ENCODE measurements at places on chromosomes 16 and 17. TPM values are rescaled to one million over a fixed set of nuclear protein-coding genes. Genes with fewer than 3 reads are reported as not detected.

GRCh38 chr16:12098429-12099310, 122.1 kb downstream of the SNX29 start:
- H3K4me1 ChIP-seq = peaks cover 5% of the 10 kb centered on the region
- peak overlapping the region; percentile 76 for H3K27ac ChIP-seq
- no peaks in the 10 kb centered on the region for H3K27me3 ChIP-seq
- H3K4me3 ChIP-seq = no peak overlapping the region
- no peaks in the 10 kb centered on the region for H3K36me3 ChIP-seq

DNA sequence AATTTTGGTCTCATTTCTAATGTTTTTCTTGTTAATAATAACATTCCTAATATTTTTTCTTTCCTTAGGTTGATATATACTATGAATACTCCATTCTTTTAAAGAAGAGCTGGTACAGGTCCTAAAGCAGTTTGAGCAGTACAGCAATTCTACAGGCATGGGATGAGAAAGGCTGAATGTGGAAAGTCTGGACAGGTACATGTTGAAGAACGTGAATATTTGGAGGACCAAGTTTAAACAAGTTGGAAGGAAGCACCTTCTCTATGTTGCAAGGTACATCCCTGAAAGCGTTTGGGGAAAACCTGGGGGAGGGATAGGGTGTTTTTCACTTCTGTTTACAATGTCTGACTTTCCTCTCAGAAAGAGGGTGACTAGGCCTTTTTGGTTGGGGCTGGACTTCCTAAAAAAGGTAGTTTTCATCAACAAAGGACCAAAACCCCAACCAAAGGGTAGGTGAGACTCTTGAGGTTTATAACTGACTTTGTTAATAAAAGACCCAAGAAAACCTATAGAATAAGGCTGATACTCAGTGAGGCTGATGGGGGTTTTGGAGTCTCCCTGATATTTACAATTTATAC, 95.9 kb upstream of the AXIN2 start:
- peaks cover 39% of the 10 kb centered on the region for H3K4me1 ChIP-seq
- no peak for DNase-seq
- no peaks in the 10 kb centered on the region for H3K27me3 ChIP-seq
- no peak overlapping the region for H3K4me3 ChIP-seq

DNA sequence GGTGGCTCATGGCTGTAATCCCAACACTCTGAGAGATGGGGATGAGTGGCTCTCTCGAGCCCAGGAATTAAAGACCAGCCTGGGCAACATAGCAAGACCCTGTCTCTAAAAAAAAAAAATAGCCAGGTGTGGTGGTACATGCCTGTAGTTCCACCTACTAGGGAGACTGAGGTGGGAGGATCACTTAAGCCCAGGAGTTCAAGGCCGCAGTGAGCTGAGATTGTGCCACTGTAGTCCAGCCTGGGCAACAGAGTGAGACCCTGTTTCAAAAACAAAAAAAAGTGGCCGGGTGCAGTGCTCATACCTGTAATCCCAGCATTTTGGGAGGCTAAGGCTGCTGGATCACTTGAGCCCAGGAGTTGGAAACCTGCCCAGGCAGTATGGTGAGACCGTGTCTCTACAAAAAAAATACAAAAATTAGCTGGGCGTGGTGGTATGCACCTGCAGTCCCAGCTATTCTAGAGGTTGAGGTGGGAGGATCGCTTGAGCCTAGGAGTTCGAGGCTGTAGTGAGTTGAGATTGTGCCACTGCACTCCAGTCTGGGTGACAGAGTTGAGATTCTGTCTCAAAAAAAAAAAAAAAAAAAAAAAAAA, 3.0 kb downstream of the C16orf54 start:
- H3K4me3 ChIP-seq = no peak overlapping the region
- H3K27me3 ChIP-seq = no peaks in the 10 kb centered on the region
- no peak overlapping the region for H3K27ac ChIP-seq
- H3K36me3 ChIP-seq = no peaks in the 10 kb centered on the region
- peaks cover 37% of the 10 kb centered on the region for H3K4me1 ChIP-seq

DNA sequence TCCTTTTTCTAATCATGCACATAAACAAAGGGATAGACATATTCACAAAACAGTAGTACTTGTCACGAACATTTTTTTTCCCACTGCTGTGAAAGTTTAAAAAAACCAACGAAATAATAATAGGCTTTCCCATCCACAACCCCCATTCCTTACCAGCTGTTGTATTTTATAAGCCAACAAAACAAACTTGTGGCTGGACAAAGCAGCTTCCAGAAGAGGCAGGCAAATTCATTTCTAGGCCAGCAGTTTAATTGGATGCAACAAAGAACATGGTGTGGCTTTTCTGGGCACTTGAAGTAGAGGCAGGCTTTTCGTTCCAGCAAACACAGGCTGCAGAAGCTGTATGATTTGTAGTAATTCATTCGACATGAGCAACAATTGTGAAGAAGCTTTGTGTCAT, 56.0 kb upstream of the FAM20A start:
- DNase-seq = no peak
- H3K4me3 ChIP-seq = no peak overlapping the region

- no peak overlapping the region for H3K27ac ChIP-seq
- no peak overlapping the region for H3K4me3 ChIP-seq
- no peaks in the 10 kb centered on the region for H3K4me1 ChIP-seq
- no peaks in the 10 kb centered on the region for H3K36me3 ChIP-seq
- peak; percentile 67 for DNase-seq
Measured at GRCh38 chr17:79707931-79708891, 22.5 kb upstream of the ENPP7 start.

GRCh38 chr17:8277317-8277716, 11.2 kb upstream of the RANGRF start:
- no peaks in the 10 kb centered on the region for H3K4me1 ChIP-seq
- DNase-seq = no peak
- H3K36me3 ChIP-seq = no peaks in the 10 kb centered on the region
- no peak overlapping the region for H3K4me3 ChIP-seq
- no peak overlapping the region for H3K27ac ChIP-seq

- DNase-seq = peak; percentile 34
- H3K4me3 ChIP-seq = no peak overlapping the region
- H3K4me1 ChIP-seq = peaks cover 18% of the 10 kb centered on the region
- H3K36me3 ChIP-seq = no peaks in the 10 kb centered on the region
Measured at GRCh38 chr16:386641-387156, 4.9 kb upstream of the PGAP6 start.

DNA sequence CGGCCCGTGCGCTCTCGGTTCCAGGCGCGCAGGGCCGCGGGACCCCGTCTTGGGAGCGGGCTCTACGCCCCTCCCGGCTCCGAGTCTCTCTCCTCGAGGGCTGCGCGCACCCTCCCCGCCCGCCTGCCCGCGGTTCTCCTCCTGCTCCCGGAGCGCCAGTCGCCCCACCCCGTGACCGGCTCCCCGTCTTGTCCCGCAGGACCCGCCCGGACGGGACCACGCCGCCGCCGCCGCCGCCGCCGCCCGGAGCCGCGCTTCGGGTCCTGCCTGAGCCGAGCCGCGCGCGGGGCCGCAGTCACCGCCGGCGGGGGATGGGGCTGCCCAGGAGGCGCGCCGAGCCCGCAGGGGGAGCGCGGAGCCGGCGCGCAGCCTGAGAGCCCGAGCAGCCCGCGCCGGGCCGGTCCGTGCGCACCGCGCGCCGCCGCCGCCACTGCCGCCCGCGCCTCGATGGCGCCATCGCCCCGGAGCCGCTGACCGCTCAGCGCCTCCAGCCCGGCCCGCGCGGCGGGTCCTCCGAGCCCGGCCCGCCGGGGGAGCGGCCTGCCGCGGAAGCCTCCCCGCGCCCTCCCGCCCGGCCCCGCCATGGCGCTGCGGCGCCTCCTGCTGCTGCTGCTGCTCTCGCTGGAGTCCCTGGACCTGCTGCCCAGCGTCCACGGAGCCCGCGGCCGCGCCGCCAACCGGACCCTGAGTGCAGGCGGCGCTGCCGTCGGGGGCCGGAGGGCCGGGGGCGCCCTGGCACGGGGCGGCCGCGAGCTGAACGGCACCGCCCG, at the start of gene SHISA6:
SHISA6 (plus strand) TSS at position 373 of the 770 bp plus-strand sequence.
- H3K27me3 ChIP-seq = no peaks in the 10 kb centered on the region
- no peak within 1 kb of the TSS for H3K27ac ChIP-seq
- H3K4me3 ChIP-seq = peak within 1 kb of the TSS; percentile 52
- no peaks in the 10 kb centered on the region for H3K36me3 ChIP-seq

DNA sequence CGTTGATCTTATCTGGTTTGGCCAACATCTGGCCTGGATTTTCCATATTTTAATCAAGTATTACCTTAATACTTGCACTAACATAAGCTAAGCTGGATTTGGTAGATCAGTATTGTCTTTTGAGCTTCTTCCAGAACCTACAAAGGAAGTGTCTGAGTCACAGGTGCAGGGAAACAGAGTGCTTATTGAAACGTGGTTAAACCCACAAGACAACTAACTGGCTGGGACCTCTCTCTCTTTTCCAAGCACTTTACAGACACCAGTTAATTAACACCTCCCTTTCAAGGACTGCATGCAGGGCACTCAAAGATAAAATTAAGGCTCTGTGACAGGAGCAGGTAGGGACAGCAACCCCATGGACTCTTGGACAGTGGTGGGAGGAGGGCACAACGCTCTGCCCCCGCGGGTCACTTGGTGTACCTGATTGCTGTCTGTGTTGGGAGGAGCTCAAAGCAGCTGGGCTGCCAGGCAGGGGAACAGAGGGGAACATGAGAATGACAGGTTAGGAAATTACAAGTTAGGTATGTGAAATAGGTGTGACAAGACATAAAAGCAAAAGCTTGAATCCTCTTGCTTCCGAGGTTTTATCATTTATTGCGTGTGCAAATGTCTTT, 133.7 kb upstream of the MON1B start:
- DNase-seq = no peak
- no peaks in the 10 kb centered on the region for H3K27me3 ChIP-seq
- H3K4me1 ChIP-seq = no peaks in the 10 kb centered on the region

DNA sequence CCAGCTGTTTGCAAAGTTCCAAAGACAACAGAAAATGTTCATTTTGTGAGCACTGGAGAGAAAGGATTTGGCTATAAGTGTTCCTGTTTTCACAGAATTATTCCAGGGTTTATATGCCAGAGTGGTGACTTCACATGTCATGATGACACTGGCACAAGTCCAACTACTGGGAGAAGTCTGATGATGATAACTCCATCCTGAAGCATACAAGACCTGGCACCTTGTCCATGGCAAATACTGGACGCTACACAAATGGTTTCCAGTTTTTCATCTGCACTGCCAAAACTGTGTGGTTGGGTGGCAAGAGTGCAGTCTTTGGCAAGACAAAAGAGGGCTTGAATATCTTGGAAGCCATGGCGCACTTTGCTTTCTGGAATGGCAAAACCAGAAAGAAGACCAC, 385.0 kb downstream of the CDH11 start:
- H3K27me3 ChIP-seq = no peaks in the 10 kb centered on the region
- no peak for DNase-seq
- H3K36me3 ChIP-seq = no peaks in the 10 kb centered on the region

Gene TMEM114
- total RNA-seq = not detected

GRCh38 chr17:27384261-27384701, 72.0 kb upstream of the KSR1 start:
- DNase-seq = no peak
- H3K4me1 ChIP-seq = 0 out of 2 replicates have a peak, but pooled peaks cover 3% of the 10 kb centered on the region
- H3K27me3 ChIP-seq = no peaks in the 10 kb centered on the region
- no peaks in the 10 kb centered on the region for H3K36me3 ChIP-seq
- no peak overlapping the region for H3K27ac ChIP-seq
- no peak overlapping the region for H3K4me3 ChIP-seq

DNA sequence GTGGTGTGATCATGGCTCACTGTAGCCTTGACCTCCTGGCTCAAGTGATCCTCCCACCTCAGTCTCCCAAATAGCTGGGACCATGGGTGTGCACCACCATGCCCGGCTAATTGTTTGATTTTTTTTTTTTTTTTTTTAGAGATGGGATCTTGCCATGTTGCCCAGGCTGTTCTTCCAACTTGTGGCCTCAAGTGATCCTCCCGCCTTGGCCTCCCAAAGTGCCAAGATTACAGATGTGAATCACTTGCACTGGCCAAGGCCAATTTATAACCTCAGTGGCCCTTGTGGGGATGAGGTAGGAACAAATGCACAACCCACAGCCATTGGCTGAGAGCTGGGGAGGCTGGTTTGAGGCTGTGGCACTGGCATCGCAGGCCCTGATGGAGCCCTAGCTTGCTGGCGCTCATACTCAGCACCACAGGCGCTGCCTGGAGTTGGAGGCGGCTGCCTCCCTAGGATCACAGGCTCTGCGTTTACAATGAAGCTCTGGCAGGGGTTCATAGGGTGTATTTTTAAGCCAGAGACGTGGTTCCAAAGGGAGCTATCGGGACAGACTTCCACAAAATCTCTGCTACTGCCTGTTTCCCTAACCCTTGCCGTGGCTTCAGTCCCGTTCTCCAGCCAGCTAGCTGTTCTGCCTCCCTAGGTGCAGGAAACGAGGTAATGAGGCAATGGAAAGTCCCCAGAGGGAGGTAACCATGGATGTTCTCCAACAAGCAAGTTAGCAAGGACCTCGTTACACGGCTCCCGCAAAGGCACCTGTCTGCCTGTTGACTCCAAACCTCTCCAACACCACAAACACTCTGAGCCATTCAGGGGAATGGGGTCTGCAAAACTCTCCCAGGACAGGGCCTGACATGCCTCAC, 2.9 kb downstream of the ABCA3 start:
- no peaks in the 10 kb centered on the region for H3K27me3 ChIP-seq
- H3K27ac ChIP-seq = no peak overlapping the region
- DNase-seq = no peak
- H3K36me3 ChIP-seq = no peaks in the 10 kb centered on the region

GRCh38 chr16:875182-876040, 74.9 kb upstream of the GNG13 start:
- DNase-seq = no peak
- no peaks in the 10 kb centered on the region for H3K27me3 ChIP-seq
- H3K27ac ChIP-seq = no peak overlapping the region
- H3K4me3 ChIP-seq = no peak overlapping the region
- H3K4me1 ChIP-seq = no peaks in the 10 kb centered on the region
- no peaks in the 10 kb centered on the region for H3K36me3 ChIP-seq

Gene PYY
- not detected for total RNA-seq

Gene WNT3
- total RNA-seq = 8.8 TPM

Gene TMC5
- 2.3 TPM for total RNA-seq

DNA sequence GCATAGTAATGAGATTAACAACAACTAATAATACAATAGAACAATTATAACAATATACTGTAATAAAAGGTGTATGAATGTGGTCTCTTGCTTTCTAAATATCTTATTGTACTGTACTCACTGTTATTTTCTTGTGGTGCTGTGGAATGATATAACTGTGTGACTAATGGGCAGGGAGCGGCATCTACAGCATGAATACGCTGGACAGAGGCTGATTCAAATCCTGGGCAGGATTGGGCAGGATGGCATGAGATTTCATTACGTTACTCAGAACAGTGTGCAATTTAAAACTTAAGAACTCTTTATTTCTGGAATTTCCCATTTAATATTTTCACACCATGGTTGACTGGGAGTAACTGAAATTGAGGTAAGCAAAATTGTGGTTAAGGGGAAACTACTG, 1239.8 kb upstream of the GOT2 start:
- H3K4me3 ChIP-seq = no peak overlapping the region
- no peaks in the 10 kb centered on the region for H3K4me1 ChIP-seq
- H3K27ac ChIP-seq = no peak overlapping the region
- DNase-seq = no peak
- no peaks in the 10 kb centered on the region for H3K27me3 ChIP-seq

Gene CDH13
- total RNA-seq = 3.5 TPM

GRCh38 chr17:39674702-39675389, 6.6 kb downstream of the PNMT start:
- H3K4me3 ChIP-seq = no peak overlapping the region
- peaks cover 31% of the 10 kb centered on the region for H3K4me1 ChIP-seq
- H3K27ac ChIP-seq = peak overlapping the region; percentile 78
- H3K36me3 ChIP-seq = no peaks in the 10 kb centered on the region
- H3K27me3 ChIP-seq = no peaks in the 10 kb centered on the region

Gene SHISA6
- total RNA-seq = 23.4 TPM

- H3K4me3 ChIP-seq = no peak overlapping the region
- no peak overlapping the region for H3K27ac ChIP-seq
- H3K4me1 ChIP-seq = no peaks in the 10 kb centered on the region
Measured at GRCh38 chr16:11231367-11231970, 24.5 kb downstream of the SOCS1 start.

All from Caco-2 (cell line).